Activated naive CD4-positive, alpha-beta T cell treated with anti-CD3 and anti-CD28 coated beads for 36 hours (primary cell): ENCODE measurements at places on chromosomes 4 and X.

DNA sequence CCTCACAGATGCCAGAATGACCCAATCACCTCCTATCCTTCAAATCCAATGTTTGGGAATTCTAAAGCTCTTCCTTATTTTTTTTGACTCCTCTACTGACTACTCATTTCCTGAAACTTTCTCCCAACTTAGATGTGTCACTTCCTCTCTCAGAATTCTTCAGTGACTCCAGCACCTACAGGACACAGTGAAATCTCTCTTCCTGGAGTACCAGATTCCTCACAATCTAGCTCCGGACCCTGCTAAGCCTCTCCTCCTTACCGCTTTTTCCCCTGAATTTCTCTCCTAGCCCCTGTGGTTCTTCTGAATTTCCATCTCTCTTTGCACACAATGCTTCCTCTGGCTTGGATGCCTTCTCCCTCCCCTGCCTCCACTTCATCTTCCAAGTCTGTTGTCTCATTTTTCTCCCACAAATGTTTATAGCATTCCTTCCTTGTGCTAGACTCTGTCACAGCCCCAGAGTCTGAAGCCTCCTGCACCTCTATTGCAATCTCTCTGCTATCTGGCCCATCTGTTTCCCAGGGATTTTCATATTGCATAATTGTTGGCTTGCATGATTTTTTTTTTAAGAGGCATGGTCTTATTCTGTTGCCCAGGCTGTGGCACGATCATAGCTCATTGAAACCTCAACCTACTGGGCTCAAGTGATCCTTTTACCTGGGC lies 80.1 kb downstream of the ANAPC4 start:
- DNase-seq = no peak
- H3K4me1 ChIP-seq = no peaks in the 10 kb centered on the region
- no peak overlapping the region for H3K27ac ChIP-seq
- no peaks in the 10 kb centered on the region for H3K36me3 ChIP-seq
- H3K4me3 ChIP-seq = no peak overlapping the region

DNA sequence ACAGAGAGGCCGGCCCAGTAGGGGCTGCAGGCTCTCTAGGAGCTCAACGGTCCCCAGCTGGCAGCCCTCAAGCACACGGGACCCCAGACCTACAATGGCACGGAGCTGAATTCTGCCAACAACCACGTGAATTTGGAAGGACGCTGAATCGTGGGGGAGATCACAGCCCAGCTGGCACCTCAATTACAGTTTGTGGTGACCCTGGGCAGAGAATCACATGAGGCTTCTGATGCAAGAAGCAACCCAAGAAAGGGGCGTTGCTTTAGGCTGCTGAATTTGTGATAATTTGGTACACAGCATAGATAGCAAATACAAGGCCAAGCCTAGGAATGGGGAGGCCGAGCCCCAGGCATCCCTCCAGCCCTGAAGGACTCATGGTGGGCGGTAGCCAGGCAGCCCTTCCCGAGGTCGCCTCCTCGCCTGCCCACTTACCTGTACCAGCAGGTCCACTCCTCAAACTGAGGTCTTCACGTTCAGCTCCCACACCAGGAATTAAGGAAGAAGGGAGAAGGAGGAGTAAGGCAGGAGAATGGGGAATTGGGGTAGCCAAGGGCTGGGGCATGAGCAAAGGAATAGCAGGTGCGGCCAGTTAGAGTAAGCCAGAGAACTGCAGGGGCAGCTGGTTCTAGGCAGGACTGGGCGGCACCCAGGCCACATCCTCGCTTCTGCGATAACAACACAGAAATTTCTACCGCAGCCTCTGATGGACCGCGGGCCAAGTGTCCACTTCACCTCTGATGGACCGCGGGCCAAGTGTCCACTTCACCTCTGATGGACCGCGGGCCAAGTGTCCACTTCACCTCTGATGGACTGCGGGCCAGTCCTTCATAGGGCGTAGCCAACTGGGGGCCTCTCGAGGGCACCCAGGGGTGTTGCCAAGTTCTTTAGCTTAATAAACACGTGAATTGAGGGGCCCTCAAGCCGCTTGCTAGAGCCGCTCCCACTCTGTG lies 23.4 kb upstream of the HTRA3 start:
- no peak overlapping the region for H3K27ac ChIP-seq
- H3K4me3 ChIP-seq = no peak overlapping the region
- no peak for DNase-seq
- no peaks in the 10 kb centered on the region for H3K27me3 ChIP-seq
- H3K36me3 ChIP-seq = no peaks in the 10 kb centered on the region

GRCh38 chr4:169439244-169439643 lies 168.5 kb upstream of the SH3RF1 start:
- no peak for DNase-seq
- no peaks in the 10 kb centered on the region for H3K27me3 ChIP-seq
- H3K4me1 ChIP-seq = no peaks in the 10 kb centered on the region
- H3K4me3 ChIP-seq = no peak overlapping the region

GRCh38 chr4:138414202-138414601 lies 172.1 kb upstream of the SLC7A11 start:
- H3K4me1 ChIP-seq = no peaks in the 10 kb centered on the region
- no peak overlapping the region for H3K27ac ChIP-seq
- no peaks in the 10 kb centered on the region for H3K36me3 ChIP-seq
- no peaks in the 10 kb centered on the region for H3K27me3 ChIP-seq

DNA sequence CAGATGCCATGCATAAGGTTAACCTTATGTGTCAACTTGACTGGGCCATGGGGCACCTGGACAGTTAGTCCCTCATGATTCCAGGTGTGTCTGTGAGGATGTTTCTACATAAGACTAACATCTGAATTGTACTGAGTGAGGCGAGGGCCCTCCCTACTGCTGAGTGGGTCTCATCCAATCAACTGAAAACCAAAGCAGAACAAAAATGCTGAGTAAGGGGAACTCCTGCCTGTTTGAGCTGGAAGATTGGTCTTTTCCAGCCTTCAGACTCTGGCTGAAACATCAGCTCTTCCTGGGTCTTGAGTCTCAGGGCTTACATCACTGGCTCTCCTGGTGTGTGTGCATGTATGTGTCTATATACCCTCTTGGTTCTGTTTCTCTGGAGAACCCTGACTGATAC lies 13.8 kb downstream of the NELFA start:
- DNase-seq = no peak
- peaks cover 24% of the 10 kb centered on the region for H3K4me1 ChIP-seq
- no peak overlapping the region for H3K4me3 ChIP-seq
- H3K36me3 ChIP-seq = peaks cover 52% of the 10 kb centered on the region

DNA sequence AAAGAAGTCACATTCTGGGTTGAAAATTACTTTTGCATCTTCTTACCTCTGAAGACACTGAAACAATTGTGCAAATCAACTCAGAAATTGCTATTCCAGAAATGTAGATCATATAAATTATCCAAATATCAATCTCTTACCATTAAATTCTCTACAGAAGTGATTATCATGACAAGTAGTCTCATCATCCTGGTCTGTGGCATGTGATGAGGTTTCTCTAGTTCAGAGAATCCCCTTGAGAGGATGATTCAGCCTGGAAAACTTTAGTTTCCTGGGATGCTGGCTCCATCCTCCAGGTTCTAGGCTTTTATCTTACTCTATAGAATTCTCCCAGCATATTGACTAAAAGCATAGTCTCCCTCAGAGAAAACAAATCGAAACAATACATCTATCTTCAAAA lies 76.2 kb upstream of the S100G start:
- no peak overlapping the region for H3K27ac ChIP-seq
- no peaks in the 10 kb centered on the region for H3K27me3 ChIP-seq
- DNase-seq = no peak
- no peaks in the 10 kb centered on the region for H3K36me3 ChIP-seq
- H3K4me1 ChIP-seq = peaks cover 6% of the 10 kb centered on the region

DNA sequence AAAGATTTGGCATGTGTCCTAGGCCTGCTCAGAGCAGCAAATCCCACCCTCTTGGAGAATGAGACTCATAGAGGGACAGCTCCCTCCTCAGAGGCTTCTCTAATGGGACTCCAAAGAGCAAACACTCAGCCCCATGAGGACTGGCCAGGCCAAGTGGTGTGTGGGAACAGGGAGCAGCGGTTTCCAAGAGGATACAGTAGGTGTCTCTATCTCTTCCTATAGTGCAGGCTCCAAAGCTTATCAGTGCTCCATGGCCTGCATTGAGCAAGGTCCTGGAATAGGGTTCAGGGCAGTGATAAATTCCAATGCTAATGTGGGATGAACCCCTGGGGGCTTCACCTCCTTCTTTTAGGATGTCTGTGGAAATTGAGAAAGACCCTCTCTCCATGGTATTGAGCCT lies 15.7 kb upstream of the MAGEA10 start:
- H3K27me3 ChIP-seq = no peaks in the 10 kb centered on the region
- no peak overlapping the region for H3K27ac ChIP-seq
- no peak for DNase-seq
- H3K4me1 ChIP-seq = no peaks in the 10 kb centered on the region

- no peaks in the 10 kb centered on the region for H3K4me1 ChIP-seq
- no peaks in the 10 kb centered on the region for H3K36me3 ChIP-seq
- no peak overlapping the region for H3K27ac ChIP-seq
- no peaks in the 10 kb centered on the region for H3K27me3 ChIP-seq
Measured at GRCh38 chr4:164224871-164225270, 529.1 kb upstream of the SMIM31 start.

DNA sequence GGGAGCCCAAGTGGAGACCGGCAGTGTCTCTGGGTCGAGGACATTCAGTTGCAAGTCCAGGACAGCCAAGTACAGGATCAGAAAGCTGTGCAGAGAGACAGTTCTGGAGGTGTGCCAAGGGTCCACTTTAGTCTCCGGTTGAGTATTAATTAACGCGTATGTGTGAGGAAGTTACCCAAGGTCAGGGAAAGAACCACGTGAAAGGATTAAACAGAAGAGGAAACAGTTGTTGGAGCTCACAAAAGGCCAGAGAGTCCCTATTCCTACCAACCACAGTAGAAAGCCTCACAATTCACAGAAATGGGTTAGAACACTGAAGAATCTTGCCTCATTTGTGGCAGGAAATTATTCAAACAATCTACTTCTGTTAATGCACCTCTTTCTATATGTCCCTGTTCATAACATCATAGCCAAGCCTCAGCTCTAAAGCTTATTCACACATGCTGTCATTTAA lies 17.9 kb upstream of the NSUN7 start:
- no peaks in the 10 kb centered on the region for H3K27me3 ChIP-seq
- H3K36me3 ChIP-seq = no peaks in the 10 kb centered on the region
- no peak overlapping the region for H3K27ac ChIP-seq

- H3K4me3 ChIP-seq = no peak overlapping the region
- H3K36me3 ChIP-seq = no peaks in the 10 kb centered on the region
- H3K27ac ChIP-seq = no peak overlapping the region
- no peaks in the 10 kb centered on the region for H3K4me1 ChIP-seq
- DNase-seq = no peak
Measured at GRCh38 chr4:86818841-86819240, 30.3 kb downstream of the SLC10A6 start.

GRCh38 chrX:115625572-115626301 lies 64.8 kb downstream of the PLS3 start:
- no peaks in the 10 kb centered on the region for H3K36me3 ChIP-seq
- H3K4me3 ChIP-seq = no peak overlapping the region
- H3K4me1 ChIP-seq = no peaks in the 10 kb centered on the region
- no peak for DNase-seq
- H3K27ac ChIP-seq = no peak overlapping the region
- no peaks in the 10 kb centered on the region for H3K27me3 ChIP-seq

DNA sequence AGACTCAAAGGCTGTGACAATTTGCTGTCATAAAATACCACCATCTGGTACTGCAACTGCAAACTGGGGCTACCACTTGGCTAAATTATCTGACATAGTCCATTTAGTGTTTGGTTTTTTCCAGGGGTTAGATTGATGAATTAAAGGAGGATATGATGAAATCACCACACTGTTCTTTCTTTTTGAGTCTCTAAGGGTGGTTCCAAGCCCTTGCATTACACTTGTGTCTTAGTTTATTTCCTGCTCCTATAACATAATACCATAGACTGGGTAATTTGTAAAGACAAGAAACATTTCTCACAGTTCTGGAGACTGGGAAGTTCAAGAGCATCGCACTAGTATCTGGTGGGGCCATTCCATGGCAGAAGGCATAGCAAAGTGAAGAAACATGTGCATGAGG lies 32.0 kb upstream of the CD38 start:
- no peak for DNase-seq
- H3K27ac ChIP-seq = peak overlapping the region; percentile 66
- peaks cover 11% of the 10 kb centered on the region for H3K36me3 ChIP-seq
- no peak overlapping the region for H3K4me3 ChIP-seq
- H3K4me1 ChIP-seq = peaks cover 11% of the 10 kb centered on the region

DNA sequence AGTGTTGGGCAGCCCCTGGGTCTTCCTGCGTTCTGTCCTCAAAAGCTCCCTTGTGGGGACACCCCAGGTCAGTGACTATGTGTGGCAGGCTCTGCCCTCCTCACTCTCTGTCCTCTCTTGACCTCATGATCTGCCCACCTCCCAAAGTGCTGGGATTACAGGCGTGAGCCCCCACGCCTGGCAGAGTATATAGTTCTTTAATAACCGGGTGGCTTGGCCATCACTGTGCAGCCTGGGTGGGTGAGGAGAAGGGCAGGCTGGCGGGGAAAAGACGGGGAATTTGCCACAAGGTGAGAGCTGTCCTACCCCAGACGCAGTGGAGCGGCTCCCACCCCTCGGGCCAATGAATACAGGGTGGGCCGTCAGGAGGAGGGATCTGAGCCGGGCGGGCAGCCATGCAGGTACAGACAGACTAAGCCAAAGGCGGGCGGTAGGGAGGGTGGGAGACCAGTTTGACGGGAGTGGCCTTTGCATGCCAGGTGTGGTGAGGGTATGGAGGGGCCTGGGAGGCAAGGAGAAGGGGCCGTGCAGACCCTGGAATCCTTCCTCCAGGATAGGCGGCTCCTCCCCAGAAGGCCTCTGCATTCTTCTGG lies 2.5 kb downstream of the SH3BP2 start:
- no peaks in the 10 kb centered on the region for H3K27me3 ChIP-seq
- H3K36me3 ChIP-seq = no peaks in the 10 kb centered on the region
- no peak for DNase-seq
- peaks cover 46% of the 10 kb centered on the region for H3K4me1 ChIP-seq
- no peak overlapping the region for H3K27ac ChIP-seq

- H3K27ac ChIP-seq = peak overlapping the region; percentile 72
- peaks cover 5% of the 10 kb centered on the region for H3K4me1 ChIP-seq
- H3K4me3 ChIP-seq = peak overlapping the region; percentile 70
- H3K27me3 ChIP-seq = no peaks in the 10 kb centered on the region
- DNase-seq = no peak
Measured at GRCh38 chr4:147057611-147058190, 112.0 kb upstream of the TTC29 start.

- H3K4me3 ChIP-seq = no peak overlapping the region
- H3K4me1 ChIP-seq = no peaks in the 10 kb centered on the region
- H3K27ac ChIP-seq = no peak overlapping the region
- no peaks in the 10 kb centered on the region for H3K36me3 ChIP-seq
- no peak for DNase-seq
Measured at GRCh38 chr4:142984871-142985585, 138.9 kb upstream of the INPP4B start.

- no peak overlapping the region for H3K27ac ChIP-seq
- no peaks in the 10 kb centered on the region for H3K4me1 ChIP-seq
- no peak for DNase-seq
- peaks cover 45% of the 10 kb centered on the region for H3K36me3 ChIP-seq
- H3K4me3 ChIP-seq = no peak overlapping the region
Measured at GRCh38 chr4:6606465-6607235, 31.7 kb downstream of the MAN2B2 start.

GRCh38 chr4:8869002-8869897 lies 2.4 kb downstream of the HMX1 start:
- no peak for DNase-seq
- no peak overlapping the region for H3K27ac ChIP-seq
- H3K4me3 ChIP-seq = no peak overlapping the region
- H3K27me3 ChIP-seq = peaks cover 66% of the 10 kb centered on the region

- peaks cover 4% of the 10 kb centered on the region for H3K36me3 ChIP-seq
- DNase-seq = no peak
- peaks cover 3% of the 10 kb centered on the region for H3K4me1 ChIP-seq
- H3K27me3 ChIP-seq = no peaks in the 10 kb centered on the region
Measured at GRCh38 chrX:1378306-1378759, 13.6 kb downstream of the SLC25A6 start.
